ENCODE measurements at places on chromosomes 2 and 18. TPM values are rescaled to one million over a fixed set of nuclear protein-coding genes. Genes with fewer than 3 reads are reported as not detected.

- DNase-seq, result no peak
- no peak overlapping the region for H3K27ac ChIP-seq
- peaks cover 3% of the 10 kb centered on the region for H3K4me1 ChIP-seq
- peaks cover 2% of the 10 kb centered on the region for H3K27me3 ChIP-seq
Measured at GRCh38 chr2:100739735-100740432, 80.1 kb upstream of the NPAS2 start.

SCN3A gene
- polyA plus RNA-seq, result 5.5 TPM

ANKMY1 gene
- polyA plus RNA-seq, result 14.0 TPM

DNA sequence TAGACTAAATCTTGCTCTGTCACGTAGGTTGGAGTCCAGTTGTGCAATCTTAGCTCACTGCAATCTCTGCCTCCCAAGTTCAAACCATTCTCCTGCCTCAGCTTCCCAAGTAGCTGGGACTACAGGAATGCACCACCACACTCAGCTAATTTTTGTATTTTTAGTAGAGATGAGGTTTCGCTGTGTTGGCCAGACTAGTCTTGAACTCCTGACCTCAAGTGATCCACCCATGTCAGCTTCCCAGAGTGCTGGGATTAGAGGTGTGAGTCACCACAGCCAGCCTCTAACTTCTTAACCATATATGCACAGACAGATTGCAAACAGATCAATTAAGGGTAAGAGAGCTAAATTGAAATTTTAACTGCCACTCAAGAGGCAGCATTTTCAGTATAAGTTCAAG, 22.1 kb upstream of the CNGA3 start:
- no peaks in the 10 kb centered on the region for H3K4me1 ChIP-seq
- DNase-seq, result no peak
- H3K27me3 ChIP-seq, result no peaks in the 10 kb centered on the region
- no peaks in the 10 kb centered on the region for H3K36me3 ChIP-seq

GRCh38 chr2:100736121-100736915, 83.6 kb upstream of the NPAS2 start:
- no peak overlapping the region for H3K27ac ChIP-seq
- H3K36me3 ChIP-seq, result no peaks in the 10 kb centered on the region
- H3K4me1 ChIP-seq, result no peaks in the 10 kb centered on the region
- no peak for DNase-seq
- no peak overlapping the region for H3K4me3 ChIP-seq

TTR gene
- polyA plus RNA-seq, result 761 TPM

SH3RF3 gene
- 3.0 TPM for polyA plus RNA-seq

DNA sequence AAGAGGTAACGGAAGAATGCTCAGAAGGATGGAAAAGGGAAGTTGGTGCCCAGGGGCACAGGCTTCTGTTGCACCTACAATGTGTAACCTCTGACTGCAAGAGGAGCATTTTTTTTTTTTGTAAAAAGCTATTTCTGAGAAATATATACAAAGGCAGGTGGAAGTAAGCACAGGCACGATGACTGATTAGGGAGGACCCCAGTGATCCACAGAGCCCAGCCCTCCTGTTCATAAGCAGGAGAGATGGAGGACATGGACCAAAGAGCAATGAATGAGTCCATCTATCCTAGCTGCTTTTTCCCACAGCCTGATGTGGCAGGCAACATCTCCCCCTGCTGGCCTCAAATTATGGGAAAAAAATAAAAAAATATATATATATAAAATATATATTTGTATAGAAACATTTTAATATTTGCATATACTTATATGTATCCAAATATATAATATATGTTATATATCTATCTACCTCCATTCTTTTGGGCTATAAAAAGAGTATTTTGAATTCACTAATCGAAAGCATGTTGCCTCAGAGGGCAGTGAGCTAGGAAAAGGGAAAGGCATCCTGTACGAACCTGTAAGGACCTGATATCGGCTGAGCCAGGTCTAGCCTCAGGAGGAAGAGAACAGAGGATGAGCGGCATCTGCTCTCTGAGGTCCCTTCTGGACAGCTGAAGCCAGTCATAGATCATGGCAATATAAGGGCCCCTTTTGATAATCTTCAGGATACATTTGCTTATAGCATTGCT, 166.0 kb upstream of the STK17B start:
- no peak for DNase-seq
- H3K4me1 ChIP-seq, result no peaks in the 10 kb centered on the region
- H3K27ac ChIP-seq, result no peak overlapping the region
- H3K27me3 ChIP-seq, result no peaks in the 10 kb centered on the region

GALNT13 gene
- polyA plus RNA-seq, result 1.6 TPM

GRCh38 chr2:71554028-71554705, 100.8 kb downstream of the DYSF start:
- H3K27ac ChIP-seq, result no peak overlapping the region
- H3K27me3 ChIP-seq, result no peaks in the 10 kb centered on the region
- DNase-seq, result no peak

DSC1 gene
- polyA plus RNA-seq, result 0.04 TPM

RTP5 gene
- polyA plus RNA-seq, result 0.07 TPM

DNA sequence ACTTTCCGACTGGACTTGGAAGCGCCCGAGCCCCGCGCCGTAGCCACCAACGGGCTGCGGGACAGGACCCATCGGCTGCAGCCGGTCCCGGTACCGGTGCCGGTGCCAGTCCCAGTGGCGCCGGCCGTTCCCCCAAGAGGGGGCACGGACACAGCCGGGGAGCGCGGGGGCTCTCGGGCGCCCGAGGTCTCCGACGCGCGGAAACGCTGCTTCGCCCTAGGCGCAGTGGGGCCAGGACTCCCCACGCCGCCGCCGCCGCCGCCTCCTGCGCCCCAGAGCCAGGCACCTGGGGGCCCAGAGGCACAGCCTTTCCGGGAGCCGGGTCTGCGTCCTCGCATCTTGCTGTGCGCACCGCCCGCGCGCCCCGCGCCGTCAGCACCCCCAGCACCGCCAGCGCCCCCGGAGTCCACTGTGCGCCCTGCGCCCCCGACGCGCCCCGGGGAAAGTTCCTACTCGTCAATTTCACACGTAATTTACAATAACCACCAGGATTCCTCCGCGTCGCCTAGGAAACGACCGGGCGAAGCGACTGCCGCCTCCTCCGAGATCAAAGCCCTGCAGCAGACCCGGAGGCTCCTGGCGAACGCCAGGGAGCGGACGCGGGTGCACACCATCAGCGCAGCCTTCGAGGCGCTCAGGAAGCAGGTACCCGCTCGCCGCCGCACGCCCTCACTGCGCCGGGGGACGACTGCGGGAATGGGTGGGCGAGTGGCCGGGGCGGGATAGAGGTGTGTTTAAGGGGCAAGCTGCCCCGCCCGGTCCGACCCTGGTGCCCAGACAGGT, 713 bp downstream of the ATOH8 start:
- no peak for DNase-seq
- peaks cover 23% of the 10 kb centered on the region for H3K4me1 ChIP-seq
- H3K27me3 ChIP-seq, result peaks cover 55% of the 10 kb centered on the region
- H3K36me3 ChIP-seq, result no peaks in the 10 kb centered on the region

GAREM1 gene
- 11.8 TPM for polyA plus RNA-seq

DNA sequence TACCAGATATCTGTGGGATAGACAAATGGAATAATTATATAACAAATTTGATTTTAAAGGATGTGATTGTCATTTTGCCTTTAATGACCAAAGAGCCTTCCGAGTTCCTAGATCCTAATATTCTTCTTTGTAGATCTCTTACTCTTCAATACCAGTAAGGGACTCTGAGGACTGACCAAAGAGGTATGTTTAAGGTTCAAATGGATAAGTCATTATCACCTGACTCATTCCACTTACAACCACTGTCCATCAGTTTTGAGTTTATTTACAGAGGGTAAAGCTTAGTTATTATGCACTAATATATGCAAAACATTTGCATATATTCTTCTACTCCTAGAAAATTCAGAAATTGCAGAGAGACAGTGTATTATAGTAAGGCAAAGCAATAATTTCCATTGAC, 62.7 kb downstream of the CCDC148 start:
- H3K36me3 ChIP-seq, result no peaks in the 10 kb centered on the region
- no peak overlapping the region for H3K27ac ChIP-seq
- DNase-seq, result no peak
- H3K4me1 ChIP-seq, result peaks cover 3% of the 10 kb centered on the region
- no peak overlapping the region for H3K4me3 ChIP-seq

DNA sequence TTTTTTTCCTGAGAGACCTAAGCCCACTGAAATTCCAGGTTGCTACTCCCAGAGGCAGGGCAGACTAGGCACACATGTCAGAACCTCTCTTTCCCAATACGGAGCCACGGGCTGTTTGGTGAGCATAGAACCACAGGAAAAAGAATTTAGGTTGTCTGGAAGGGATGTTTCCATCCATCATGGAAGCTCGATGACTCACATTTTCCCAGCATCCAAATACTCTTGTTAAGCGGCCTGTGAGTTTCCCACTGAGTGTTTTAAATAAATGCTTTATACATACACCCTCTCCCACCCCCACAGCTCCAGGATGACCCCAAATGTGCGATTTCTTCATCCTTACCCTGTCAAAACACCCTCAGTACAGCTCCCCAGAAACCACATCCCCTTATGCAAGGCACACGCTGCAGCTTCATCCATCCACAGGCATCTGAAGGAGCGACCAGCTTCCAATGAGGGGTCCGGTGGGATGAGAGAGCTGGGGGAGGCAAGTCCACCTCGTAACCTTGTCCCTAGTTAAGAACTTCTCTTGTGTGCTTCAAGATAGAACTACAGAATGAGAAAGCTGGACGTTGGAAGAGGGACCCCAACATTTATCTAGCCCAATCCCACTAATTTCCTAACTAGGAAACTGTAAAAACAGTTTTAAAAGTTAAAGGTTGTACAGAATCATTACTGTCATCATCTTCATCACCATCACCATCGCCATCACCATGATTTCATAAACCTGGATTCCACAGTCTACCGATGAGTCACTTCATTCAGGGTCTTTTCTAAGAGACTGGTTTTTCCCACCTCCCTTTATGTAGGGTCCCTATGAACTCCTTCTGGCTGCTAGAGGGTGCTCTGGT, 63.5 kb upstream of the FZD7 start:
- H3K36me3 ChIP-seq, result no peaks in the 10 kb centered on the region
- no peaks in the 10 kb centered on the region for H3K27me3 ChIP-seq
- no peak overlapping the region for H3K4me3 ChIP-seq

DNA sequence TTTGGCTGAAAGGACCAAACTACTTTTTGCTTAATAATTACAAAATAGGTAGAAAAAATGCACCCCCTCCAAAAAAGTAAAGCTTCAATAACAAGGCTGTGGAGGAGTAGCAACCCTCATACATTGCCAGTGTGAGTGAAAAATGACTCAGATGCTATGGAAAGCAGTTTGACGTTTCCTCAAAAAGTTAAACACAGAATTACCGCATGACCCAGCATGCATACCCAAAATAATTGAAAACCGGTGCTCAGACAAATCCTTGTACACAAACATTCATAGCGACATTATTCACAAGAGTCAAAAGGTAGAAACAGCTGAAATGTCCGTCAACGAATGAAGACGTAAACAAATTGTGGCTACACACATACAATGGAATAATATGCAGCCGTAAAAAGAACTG, 38.8 kb upstream of the DAPL1 start:
- H3K4me3 ChIP-seq, result no peak overlapping the region
- no peaks in the 10 kb centered on the region for H3K36me3 ChIP-seq
- H3K27ac ChIP-seq, result no peak overlapping the region
- no peaks in the 10 kb centered on the region for H3K4me1 ChIP-seq
- no peaks in the 10 kb centered on the region for H3K27me3 ChIP-seq

DNA sequence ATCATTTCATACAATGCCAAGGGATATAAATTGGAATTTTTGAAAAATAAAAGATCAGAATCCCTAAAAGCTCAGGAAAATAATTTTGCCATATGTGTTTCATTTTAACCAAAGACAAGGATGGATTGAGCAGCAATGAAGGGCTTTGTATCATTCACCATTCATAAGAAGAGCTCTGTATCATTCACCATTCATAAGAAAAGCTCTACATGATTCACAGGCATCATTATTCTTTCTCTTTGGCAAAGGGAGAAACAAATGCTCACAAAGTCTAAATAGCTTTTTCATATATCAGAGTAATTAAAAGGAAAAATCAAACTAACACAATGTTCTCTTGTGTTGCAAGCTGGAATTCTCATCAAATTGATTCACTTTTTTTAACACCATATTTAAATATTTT, 169.1 kb upstream of the MC4R start:
- no peaks in the 10 kb centered on the region for H3K27me3 ChIP-seq
- H3K27ac ChIP-seq, result no peak overlapping the region
- H3K4me3 ChIP-seq, result no peak overlapping the region
- H3K4me1 ChIP-seq, result peaks cover 4% of the 10 kb centered on the region
- DNase-seq, result no peak

PJVK gene
- 6.5 TPM for polyA plus RNA-seq

DNA sequence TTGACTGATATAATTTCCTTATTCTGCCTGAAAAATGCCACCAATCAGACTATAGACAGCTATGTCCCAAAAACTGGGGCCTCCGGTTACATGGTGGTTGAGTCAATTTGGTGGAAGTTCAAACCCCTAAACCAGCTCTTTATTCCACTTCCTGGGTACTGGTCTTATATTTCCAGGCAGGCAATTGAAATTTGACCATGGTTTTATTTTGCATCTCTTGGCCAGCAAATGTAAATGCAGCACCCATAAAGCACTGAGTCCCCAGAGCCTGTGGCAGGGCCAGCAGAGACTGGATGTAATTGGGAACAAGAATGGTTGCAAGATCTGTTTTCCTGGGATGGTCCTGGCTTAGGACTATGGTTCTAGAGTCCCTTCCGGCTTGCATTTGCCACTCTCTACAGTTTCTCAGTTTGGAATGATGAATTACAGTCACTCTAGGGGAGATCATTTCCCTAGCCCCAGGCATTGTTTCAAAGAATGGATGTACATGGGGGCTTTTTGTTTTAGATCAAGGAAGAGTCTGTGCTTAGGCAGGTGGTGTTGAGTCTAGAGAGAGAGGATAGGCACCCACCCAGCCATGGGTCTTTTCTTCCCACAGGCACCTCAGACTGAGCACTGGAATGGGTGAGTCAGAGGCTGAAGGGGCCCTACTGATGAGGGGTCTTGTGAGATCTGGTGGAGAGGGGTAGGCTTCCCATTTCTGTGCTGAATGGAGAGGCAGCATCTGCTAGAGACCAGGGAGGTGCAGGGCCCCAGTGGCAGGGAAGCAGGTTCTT, 108.4 kb upstream of the CDC42EP3 start:
- H3K27ac ChIP-seq, result no peak overlapping the region
- no peak for DNase-seq
- H3K27me3 ChIP-seq, result no peaks in the 10 kb centered on the region

DNA sequence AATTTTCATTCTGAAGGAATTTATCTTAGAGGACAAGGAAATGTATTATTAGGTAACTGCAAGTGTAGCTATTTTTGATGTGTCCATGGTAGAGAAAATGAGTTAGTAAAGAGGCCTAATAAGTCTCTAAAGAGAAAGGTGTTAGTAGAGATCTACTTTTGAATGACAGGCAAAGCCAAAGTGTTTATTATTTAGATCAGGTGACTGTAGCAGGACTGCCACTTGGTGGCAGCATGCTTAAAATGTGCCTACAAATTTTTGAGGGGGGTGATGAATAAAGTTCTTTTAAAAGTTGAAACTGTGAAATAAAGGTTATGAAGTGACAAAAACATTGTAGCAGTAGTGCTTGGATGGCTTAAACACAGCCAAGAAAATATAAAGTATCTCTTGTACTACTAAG, 421.5 kb upstream of the MEIS1 start:
- no peak for DNase-seq
- H3K4me1 ChIP-seq, result no peaks in the 10 kb centered on the region
- H3K27me3 ChIP-seq, result no peaks in the 10 kb centered on the region
- no peak overlapping the region for H3K4me3 ChIP-seq
- no peaks in the 10 kb centered on the region for H3K36me3 ChIP-seq

- H3K27me3 ChIP-seq, result no peaks in the 10 kb centered on the region
- H3K36me3 ChIP-seq, result no peaks in the 10 kb centered on the region
Measured at GRCh38 chr2:46843316-46843715, 72.3 kb downstream of the MCFD2 start.

GPR75 gene
- 3.3 TPM for polyA plus RNA-seq

All from large intestine (tissue), 12 donors.